ENCODE measurements at places on chromosomes 16 and 17.

DNA sequence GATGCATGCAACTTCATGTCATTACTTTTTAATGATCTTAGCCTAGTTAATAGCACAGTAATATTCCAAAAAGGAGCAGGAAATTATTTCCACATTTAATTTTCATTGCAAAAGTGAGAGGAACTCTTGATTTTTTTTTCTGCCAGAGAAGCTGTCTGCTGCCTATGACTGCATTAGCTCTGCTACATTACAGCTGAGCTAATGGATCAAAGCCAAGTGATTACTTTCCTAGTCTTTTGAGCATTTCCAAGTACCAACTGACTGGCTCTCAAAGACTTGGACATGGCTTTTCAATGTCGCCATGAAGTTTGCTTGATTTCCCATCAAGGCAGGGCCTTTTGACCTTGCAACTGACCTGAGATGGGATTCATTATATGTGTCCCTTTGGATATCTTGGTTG, 356.6 kb upstream of the XYLT1 start:
- DNase-seq = no peak

GRCh38 chr16:16864536-16864935, 485.6 kb downstream of the NPIPA7 start:
- DNase-seq = no peak

- DNase-seq = no peak
Observed at GRCh38 chr17:75400326-75400939, 5.0 kb downstream of the GRB2 start.

- no peak for DNase-seq
Observed at GRCh38 chr17:12118617-12119016, 97.9 kb downstream of the MAP2K4 start.

GRCh38 chr16:8621222-8621571, 301 bp upstream of the METTL22 start:
- DNase-seq = no peak

DNA sequence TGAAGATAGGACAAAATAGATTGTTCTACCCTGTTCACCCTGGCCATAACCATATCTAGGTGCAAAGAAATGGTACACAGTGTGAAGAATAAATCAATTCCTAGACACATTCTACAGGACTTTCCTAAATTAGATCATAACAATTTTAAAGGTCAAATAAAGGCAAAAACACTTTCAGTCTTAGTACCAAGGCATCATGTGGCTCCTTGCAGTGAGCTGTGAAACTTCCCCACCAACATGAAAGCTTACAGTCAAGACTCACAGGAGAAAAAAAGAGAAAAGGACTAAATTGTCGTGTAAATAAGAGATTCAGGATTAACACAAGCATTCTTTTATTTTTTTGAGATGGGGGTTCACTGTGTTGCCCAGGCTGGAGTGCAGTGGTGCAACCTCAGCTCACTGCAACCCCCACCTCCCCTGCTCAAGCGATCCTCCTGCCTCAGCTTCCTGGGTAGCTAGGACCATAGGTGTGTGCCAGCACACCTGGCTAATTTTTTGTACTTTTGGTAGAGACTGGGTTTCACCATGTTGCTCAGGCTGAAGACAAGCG, 14.2 kb downstream of the NSMCE1 start:
- DNase-seq = no peak

DNA sequence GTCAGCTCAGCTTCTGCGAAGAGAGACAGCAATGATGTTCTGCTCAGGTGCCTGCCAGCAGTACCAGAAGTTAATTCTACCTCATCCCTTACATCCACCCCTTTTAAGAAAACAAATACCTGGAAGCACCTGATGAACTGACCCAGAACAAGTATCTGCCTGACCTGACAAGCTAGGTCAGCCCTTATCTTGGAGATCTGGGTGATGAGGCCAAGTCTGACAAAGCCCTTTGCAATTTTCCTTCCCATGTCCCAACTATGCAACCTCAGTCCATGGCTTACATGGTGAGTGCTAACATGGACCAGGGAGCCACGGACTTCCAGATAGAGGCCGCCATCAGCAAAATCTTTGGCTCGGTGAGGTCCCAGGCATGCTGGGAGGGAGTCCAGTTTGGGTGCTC, 3.6 kb downstream of the ACADVL start:
- no peak for DNase-seq

GRCh38 chr16:60642956-60643355, 1393.3 kb downstream of the CDH8 start:
- no peak for DNase-seq

DNA sequence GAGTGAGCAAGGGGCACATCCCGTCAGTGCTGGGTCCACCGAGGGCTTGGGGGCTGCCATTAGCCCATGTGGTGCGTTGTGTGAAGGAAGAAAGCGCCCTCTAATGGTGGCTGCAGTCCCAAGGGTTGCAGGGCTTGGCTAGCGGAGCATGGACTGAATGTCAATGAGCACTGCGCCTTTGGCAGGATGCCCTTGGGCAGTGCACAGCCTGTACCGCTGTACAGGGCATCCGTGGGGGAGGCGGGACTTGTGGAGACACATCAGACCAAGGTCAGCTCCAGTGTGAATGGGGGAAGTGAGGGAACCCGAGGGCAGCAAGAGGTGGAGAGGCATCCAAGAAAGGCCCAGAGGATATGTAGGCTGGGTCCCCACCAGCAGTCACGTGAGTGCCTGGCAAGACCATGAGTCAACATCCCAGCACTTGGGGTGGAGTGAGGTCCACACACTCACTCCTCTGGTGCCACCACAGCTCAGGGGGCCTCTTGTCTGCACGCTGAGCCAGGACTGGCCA, 75.5 kb upstream of the MED9 start:
- no peak for DNase-seq

DNA sequence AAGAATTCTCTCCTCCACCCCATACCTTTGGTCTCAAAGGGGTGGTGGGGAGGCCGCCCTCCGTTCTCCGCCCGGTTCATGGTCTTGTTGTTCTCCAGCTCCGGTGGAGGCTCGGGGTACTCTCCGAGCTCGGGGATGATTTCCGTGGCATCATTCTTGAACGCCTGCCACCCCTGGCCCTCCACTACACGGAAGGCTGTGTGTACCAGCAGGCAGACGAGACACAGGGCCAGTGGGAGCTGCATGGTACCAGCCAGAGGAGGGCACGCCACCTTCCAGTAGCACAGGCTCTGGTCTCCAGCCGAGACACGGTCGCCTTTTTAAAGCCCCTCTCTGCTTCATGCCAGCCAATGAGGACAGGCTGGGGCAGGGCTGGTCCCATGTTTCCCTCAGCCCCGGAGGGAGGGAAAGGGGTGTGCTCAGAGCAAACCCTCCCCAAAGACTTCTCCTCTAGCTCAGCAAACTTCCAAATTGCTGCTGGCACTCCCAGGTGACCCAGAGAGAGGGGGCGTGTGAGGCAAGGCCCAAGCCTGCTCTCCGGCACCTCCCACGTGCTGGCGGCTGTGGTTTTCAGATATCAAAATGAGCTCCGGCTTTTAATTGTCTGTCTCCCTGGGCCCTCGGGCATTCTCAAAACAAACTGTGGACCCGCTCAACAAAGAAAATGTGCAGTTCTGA, at the start of gene SOST:
Gene SOST, minus strand, starts transcription at position 295 of the 678 bp plus-strand sequence. Its CDS starts 50 bp downstream, at position 245.
- no peak for DNase-seq

DNA sequence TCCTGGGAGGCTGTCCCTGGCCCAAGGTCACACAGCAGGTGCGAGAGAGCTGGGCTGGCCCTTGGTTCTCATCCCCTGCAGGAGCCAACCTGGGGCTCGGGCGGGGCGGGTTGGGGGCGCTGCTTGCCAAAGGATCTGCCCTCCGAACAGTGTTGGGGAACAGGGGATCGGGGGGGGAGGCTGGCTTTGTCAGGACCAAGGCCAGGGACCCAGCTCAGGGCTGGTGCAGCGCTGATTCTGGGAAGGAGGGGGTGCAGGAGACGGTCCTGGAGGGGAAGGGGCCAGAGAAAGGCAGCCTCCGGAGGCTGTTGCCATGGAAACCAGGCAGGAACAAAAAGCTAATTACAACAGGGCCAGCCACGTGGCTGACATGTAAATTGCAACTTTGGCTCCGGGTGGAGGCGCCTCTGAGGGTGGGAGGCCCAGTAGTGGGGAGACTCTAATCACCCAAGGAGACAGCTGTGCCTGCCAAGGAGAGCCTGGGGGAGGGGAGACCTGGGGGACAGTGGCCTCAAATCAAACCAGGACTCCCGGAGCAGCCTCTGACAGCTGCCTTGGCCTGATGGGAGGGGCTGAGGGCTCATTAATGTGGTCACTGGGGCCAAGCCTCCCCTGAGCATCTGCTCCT, 1.3 kb downstream of the TUBB3 start:
- DNase-seq = peak; percentile 59

GRCh38 chr17:78174346-78174869, 6.0 kb downstream of the SYNGR2 start:
- no peak for DNase-seq

DNA sequence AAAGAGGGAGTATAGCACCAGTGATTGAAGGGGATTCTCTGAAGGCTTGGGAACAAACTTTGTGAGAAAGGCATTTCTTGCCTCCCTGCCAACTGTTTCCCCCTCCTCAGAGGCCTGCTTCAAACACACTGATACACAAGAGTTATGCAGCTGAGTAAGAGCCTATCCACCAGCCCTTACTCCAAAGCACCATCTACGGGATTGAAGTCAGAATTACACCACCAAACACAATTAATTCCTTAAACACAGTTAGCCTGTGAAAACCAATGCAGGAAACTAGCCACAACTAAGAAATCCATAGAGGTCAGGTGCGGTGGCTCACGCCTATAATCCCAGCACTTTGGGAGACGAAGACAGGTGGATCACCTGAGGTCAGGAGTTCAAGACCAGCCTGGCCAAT, 138.3 kb downstream of the SHCBP1 start:
- no peak for DNase-seq

DNA sequence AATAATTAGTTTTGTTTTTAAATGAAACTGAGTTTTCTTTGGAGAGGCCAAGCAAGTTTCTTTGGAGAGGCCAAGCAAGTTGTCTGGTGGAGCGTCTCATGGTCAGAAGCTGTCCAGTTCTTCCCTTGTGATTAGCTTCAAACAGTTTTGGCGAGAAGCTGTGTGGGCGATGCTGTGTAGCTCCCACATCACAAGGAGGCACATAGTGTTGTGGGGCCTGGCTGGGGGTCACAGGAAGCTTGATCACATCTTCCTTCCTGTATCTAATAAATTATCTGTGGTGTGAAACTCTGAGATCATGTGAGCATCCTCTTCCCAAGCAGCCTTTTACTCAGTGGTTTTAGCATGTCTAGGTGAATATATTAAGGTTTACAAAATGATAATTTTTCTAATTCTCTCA, 33.9 kb downstream of the SPECC1 start:
- no peak for DNase-seq

All from NCI-H1092 treated with DMSO at 0.1 percent for 48 hours (cell line).